ENCODE measurements at places on chromosomes 5 and 9.

DNA sequence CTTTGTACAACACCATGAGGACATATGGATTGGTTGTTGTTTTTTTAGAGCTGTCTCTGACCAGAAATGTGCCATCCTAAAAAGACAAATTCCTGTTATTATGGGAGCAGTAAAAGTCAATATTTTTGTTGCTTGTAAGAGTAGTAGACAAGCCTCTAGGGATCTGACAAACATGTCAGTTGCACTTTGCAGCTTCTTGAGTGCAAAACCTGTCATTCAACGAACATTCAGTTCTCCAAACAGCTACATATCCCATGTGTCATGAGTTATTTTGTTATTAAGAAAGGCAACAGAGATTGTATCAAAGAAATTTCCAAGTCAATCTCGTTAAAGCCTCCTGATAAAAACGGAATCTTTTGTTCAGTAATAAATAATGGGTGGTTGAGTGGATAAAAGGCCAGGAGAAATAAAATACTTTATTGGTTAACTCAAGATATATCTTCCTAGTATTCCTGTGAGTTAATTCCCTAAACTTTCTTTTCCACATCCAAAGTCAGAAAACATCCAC lies 18.1 kb downstream of the C5orf58 start:
- DNase-seq = no peak
- H3K4me3 ChIP-seq = no peak overlapping the region
- H3K27me3 ChIP-seq = peaks cover 59% of the 10 kb centered on the region
- H3K36me3 ChIP-seq = peaks cover 2% of the 10 kb centered on the region
- no peak overlapping the region for H3K27ac ChIP-seq
- H3K4me1 ChIP-seq = no peaks in the 10 kb centered on the region

- H3K4me3 ChIP-seq = no peak overlapping the region
- DNase-seq = no peak
- no peaks in the 10 kb centered on the region for H3K27me3 ChIP-seq
Observed at GRCh38 chr9:114375386-114376175, 12.2 kb downstream of the AKNA start.

DNA sequence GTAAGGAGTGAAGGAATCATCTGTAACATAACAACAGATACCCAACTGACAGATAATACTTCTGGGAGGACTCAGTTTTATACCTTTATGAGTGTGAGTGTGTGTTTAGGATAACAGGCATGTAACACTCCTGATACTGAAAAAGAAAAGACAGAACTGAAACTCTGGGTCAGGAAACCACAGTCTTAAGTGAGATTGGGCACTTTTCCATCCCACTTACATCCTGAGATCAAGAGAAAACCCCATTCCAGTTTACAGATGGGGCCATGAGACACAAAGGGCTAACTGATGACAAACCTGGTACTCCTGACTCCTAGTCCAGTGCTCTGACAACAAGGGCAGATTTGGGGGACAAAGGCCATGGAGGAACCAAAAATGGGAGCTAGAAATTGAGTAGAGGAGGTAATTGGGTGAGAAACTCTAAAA lies 18.0 kb downstream of the IL5 start:
- no peak overlapping the region for H3K27ac ChIP-seq
- DNase-seq = no peak
- H3K27me3 ChIP-seq = peaks cover 5% of the 10 kb centered on the region

- H3K4me1 ChIP-seq = peaks cover 34% of the 10 kb centered on the region
- peaks cover 3% of the 10 kb centered on the region for H3K27me3 ChIP-seq
- DNase-seq = peak; percentile 55
- peaks cover 17% of the 10 kb centered on the region for H3K36me3 ChIP-seq
- H3K27ac ChIP-seq = peak overlapping the region; percentile 96
Observed at GRCh38 chr5:138463419-138464007, 1.8 kb upstream of the EGR1 start.

DNA sequence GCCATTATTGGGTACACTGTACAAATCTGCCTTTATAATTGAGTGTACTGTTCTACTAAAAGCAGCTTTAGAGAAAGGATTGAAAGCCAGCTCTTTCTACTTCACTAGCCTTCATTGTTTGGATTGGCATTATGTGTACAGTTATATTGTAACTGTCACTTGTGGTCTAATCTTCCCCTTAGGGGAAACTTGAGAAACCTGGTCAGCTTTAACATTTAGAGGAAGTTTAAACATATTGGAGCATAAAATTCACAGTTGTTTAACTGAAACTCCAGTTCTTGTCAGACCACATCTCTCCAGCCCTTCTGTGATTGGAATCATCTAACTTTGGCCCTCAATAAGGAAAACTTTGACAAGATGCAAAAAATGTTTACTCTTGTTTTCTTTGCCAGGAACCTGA lies 24.6 kb downstream of the PIK3R1 start:
- no peaks in the 10 kb centered on the region for H3K27me3 ChIP-seq
- H3K27ac ChIP-seq = no peak overlapping the region

DNA sequence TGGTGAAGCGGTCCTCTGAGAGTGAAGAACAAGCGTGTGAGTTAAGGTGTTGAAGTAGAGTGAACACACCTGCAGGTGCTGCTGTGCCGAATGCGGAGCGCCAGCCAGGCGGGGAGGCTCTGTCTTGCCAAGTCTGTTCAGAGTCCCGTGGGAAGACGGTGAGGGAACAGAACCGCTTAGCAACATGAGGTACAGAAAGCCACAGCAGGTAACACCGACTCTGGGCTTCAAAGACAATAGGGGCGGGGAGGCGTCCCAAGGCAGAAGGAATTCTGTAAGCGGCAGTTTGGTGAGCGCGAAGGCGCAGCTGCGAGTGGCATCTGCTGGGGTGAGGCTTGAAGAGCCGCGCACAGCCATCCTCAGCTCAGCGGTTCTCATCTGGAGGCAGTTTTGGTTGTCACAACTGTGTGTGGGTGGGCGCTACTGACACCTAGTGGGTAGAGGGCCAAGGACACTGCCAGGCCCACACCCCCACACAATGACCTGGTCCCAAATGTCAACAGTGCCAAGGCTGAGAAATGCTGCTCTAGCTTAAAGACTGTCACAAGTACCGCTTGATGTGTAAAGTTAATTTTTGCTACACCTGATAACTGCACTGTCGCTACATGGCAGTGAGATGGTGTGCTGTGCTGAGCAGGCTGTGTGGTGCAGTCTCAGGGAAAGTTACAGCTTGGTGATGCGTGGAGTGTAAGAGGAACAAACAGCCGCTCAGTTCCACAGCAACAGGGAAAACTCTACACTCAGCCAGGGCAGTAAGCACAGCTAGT lies 67.4 kb upstream of the TBC1D9B start:
- H3K4me3 ChIP-seq = no peak overlapping the region
- no peak for DNase-seq
- H3K4me1 ChIP-seq = peaks cover 26% of the 10 kb centered on the region
- H3K36me3 ChIP-seq = peaks cover 31% of the 10 kb centered on the region
- H3K27ac ChIP-seq = no peak overlapping the region
